ENCODE measurements at places on chromosomes 6 and 20.

GRCh38 chr6:143538374-143538773, 26.9 kb upstream of the FUCA2 start:
- no peak for DNase-seq

DNA sequence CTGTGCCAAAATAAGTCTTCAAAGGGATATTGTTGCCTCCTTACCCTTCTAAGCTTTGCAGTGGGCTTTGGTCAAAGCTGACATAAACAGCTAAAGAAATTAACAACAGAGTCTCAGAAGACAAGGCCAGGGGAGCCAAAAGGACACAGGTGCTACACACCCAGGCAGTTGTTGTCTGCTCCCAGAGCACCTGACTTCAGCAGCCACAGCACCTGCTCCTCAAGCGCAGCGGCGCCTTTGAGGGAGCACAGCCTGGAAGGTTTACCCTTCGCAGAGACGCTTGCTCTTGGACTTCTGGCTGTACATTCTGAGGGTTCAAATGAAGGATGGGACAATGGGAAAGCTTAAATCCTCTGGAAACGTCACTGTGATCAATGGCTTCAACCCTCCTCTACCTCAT, 16.6 kb downstream of the B4GALT5 start:
- no peak for DNase-seq

DNA sequence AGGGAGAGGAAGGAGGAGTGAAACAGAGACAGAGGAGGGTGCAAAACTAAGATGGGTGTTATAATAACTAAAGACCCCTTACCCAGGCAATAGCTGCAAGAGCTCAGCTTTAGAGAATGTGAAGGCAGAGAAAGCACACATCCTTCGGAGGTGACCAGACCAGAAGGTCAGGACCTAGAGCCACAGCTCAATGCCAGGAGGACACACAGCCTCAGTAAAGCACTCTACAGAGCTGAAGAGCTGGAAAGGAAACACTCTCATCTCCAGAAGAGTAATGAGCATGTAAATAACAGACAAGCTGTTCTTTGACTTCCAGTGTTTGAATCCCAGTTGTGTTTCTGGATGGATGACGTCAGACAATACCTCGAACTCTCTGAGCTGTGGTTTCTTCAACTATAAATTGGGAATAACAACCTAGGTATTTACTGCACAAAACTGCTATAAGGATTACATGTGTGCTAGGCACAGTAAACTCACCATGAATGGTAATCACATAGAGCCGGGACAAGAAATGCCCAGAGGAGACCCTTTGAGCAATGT, 63.2 kb downstream of the MAP3K5 start:
- DNase-seq = no peak

GRCh38 chr6:144364208-144364720, 79.1 kb downstream of the UTRN start:
- no peak for DNase-seq

GRCh38 chr6:90416322-90416721, 119.7 kb upstream of the BACH2 start:
- DNase-seq = no peak

DNA sequence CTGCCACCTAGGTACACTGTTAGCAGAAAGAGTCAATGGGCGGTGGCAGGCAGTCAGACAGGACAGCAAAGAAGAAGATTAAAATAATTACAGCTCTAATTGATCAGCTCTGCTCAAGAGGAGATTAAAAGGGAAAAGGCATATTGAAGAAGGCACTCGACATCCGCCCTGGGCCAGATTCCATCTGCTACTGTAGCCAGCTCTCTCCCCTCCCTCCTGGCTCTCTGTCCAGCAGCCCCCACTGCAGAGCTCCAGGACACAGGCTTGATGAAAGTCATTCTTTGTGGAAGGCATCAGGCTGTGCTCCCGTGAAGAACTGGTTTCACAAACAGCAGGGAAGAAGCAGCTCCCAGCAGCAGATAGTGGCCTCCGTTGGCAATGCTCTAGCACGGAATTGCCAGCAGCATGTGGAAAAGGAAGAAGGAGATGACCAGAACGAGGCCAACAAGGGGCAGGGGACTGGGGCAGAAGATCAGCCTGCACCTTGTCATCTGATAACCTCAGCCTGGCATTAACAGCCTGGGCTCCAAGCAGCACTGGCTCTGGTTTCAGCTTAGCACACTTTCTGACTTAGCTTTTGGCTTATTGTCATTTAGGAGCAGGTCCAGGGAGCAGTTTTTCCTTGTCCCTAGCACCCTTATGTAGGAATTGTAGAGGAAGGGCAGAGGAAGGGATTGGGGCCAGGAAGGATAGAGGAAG, 465.9 kb downstream of the KIF16B start:
- DNase-seq = no peak
